ENCODE measurements at places on chromosomes 16 and 17.

DNA sequence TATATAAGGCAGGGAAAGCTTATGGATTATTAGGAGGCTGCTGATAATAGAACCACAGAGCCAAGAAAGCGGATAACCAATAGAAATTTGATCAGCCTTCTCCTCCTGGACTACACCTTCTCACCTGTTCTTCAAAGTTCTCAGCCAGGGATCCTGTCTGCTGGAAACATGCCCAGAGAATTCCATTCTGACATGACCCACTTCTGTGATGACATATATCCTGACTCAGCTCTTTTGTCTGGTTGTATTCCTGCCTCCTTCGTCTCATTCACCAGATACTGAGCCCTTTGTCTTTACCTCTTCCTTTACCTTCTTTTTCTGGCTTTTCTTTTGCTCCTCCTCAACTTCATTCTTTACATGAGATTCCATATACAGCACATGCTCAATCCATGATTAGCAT is 576.1 kb downstream of the CDH11 start:
- DNase-seq, result no peak

DNA sequence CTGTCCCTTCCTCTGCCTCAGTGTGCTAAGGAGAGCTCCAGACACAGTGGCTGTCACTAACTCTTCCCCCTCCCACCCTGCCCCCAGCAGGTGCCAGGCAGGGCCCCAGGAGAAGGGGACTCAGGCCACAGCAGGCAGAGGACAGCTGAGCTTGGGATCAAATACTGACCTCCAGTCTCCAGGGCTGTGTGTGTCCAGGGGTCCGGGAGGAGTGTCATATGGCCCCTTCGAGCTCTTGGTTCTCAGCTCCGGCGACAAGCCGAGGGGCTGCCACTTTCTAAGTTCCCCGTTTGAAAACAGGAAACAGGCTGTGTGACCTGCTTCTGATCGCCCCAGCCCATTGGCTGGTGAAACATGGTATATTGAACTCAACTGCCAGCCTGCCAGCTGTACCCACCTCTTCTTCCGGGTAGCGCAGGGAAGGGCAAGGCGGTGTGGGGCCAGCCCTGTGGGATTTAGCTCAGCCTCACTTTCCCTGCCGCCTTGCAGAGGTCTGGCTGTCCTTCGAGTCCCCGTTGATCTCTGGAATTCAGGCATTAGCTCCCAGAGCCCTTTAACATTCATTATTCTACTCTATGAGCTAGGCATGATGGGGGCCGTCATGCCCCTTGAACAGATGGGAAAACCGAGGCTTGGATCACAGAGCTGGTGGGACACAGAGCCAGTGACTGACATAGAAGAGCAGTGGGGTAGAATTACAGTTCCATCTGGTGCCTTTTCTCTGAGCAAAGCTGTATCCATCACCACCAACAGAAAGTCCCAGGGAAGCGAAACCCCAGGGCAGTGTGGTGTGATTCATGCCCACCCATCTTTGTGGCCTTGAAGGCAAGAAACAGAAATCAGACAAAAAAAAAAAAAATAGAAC is at the start of gene SNX20:
Gene SNX20 (minus strand): TSS at position 292 of the 865 bp plus-strand sequence. CDS start 3,786 bp downstream, outside the sequence.
- peak; percentile 54 for DNase-seq

GRCh38 chr17:12789075-12789480 is 220 bp upstream of the ARHGAP44 start:
- DNase-seq, result peak; percentile 8

- DNase-seq, result no peak
These were observed 52.7 kb downstream of the CCDC42 start for GRCh38 chr17:8691931-8692330.

GRCh38 chr17:42422958-42423712 is at the start of gene CAVIN1:
TSS of gene CAVIN1 (minus strand) at chr17:42423256. CDS start at chr17:42423097, 159 bp downstream.
- DNase-seq, result peak; percentile 24

Data from stimulated activated CD4-positive, alpha-beta T cell treated with anti-CD3 and anti-CD28 coated beads, Interleukin-4, amount 100 ng/mL, for 1 hour (primary cell).